ENCODE measurements at places on chromosomes 1 and 21.

- DNase-seq, result no peak
Observed at GRCh38 chr1:59419361-59420140, 122.7 kb downstream of the FGGY start.

DNA sequence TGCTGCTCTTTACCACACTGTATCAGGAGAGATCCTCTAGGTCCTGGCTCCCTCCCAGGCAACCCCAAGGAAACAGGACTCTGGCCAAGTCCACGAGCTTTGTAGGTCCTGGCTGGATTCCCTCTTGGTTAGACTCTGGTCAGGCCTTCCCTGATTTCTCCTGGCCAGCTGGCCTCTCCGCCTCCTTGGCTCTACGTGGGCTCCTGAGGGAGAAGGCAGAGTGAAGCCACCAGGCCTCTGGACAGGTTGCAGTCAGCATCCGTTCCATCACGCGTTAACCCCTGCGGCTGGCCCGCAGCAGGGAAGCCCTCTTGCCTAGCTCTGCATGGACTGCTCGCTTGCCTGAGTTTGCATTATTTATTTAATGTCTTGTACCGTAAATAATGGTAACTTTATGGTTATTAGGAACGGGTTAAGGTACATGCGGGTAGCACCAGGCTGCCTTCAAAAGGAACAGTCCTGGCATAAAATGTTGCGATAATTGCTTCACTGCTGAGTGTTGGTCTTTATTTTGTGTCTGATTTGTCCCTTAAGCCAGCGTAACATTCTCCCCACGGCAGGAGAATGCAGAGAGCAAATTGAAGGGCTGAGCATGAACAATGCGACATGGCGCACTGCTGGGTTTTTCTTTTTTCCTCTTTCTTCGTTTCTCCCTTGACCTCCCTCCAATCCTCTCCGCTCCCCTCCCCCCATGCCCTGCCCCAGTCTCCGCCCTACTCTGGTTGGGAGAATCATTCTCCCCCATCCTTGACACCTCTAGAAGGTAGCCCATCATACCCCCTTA lies 100.3 kb downstream of the RNF220 start:
- DNase-seq, result no peak

GRCh38 chr1:89302697-89303332 lies 30.2 kb upstream of the GBP5 start:
- no peak for DNase-seq

- DNase-seq, result no peak
Observed at GRCh38 chr21:45090966-45091365, 16.6 kb downstream of the ADARB1 start.

GRCh38 chr1:83500987-83501591 lies 497.8 kb downstream of the TTLL7 start:
- no peak for DNase-seq

DNA sequence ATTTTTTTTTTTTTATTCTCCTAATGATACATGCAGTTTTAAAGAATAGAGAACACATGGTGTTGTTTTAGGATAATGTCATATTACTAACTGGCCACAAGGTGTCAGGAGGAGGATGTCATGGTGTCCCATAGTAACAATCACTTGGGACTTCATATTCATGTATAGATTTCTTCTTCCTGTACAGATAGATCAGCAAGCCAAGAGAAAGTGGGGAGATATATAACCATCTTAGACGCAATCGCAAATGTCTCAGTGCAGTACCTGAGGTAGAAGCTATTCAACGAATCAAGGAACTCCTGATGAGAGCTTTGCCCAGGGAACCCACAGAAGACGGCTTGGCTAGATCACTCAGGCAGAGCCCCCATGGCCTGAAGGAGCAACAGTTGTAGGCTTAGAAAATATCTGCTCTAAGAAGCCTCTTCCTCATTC lies 12.3 kb downstream of the OR2T11 start:
- no peak for DNase-seq

DNA sequence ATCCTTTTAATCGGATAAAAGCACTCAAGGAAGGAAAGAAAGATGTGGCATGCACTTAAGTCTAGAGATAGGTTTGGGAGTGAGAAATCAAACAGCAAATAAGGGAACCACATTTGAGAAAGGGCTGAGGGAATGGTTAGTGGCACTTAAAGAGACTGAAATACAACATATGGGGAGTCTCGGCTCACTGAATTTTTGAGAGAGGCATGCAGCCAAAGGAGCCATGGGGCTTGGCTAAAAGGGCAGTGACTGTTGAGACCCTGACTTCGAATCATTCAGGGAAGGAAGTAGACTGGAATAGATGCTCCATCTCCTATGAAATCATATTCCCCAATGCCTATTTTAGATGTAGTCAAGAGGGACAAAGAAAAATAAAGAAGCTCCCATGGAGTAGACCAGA lies 58.3 kb upstream of the HAO2 start:
- DNase-seq, result no peak

- no peak for DNase-seq
Observed at GRCh38 chr1:164855716-164856329, 296.8 kb downstream of the PBX1 start.

- no peak for DNase-seq
Observed at GRCh38 chr1:25621876-25622275, 5.3 kb downstream of the MAN1C1 start.

GRCh38 chr1:31539329-31539728 lies 37.0 kb upstream of the TINAGL1 start:
- no peak for DNase-seq

DNA sequence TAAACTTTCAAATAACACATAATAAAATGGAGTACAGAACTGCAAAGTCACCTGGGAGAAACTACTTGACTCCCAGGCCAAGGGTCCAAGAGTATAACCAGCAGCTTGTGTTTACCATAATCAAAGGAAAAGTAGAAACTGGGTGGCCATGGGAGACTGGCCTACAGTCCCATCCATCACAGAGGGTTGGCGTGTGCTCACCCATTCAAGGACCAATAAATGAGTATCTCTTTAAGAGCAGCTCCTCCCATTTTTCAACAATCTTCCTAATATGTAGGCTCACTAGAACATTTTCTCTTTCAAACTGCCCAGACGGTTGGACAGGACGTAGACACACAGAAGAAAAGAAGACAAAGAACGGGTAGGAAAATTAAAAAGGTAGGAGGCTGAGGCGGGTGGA lies at the start of gene FMO3:
Gene FMO3, plus strand, starts transcription at position 302 of the 400 bp plus-strand sequence. CDS start 1,754 bp downstream, outside the sequence.
- DNase-seq, result no peak

DNA sequence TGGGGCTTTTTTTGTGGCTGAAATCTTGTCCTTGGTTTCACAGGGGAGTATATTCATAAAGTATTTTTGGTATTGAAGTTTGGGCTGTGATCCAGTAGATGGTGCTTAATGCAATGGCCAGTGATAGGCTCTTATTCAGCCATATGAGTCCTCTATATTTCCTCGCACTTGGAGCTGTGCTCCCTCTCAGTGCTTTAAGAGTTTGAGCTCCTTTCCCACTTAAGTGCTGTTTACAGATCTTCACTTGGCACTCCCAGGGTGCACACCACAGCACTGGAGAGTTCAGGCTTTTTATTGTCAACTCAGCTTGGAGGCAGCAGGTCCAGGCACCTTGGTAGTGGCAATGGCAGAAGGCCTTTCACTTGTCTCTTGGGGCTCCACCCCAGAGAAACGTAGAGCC lies 54.9 kb downstream of the DRAM2 start:
- no peak for DNase-seq

DNA sequence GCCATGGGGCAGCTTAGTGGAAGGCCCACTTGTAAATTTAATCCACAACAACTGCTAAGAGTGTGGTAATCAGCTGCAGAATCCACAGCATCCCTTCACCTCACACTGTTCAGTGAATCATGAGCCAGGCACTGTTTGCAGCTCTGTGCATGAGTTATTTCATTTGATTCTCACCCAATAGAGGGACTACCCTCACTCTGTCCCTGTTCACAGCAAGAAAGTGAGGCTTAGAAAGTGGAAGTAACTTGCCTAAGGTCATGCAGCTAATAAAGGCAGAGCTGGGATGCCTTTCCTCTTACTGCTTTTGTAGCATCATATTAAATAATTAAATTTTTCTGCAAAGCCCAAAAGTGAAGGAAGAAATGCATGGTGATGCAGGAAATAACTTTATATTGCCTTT lies 346.5 kb upstream of the PLD5 start:
- no peak for DNase-seq

GRCh38 chr1:228938537-228938901 lies 203.2 kb downstream of the RHOU start:
- no peak for DNase-seq

DNA sequence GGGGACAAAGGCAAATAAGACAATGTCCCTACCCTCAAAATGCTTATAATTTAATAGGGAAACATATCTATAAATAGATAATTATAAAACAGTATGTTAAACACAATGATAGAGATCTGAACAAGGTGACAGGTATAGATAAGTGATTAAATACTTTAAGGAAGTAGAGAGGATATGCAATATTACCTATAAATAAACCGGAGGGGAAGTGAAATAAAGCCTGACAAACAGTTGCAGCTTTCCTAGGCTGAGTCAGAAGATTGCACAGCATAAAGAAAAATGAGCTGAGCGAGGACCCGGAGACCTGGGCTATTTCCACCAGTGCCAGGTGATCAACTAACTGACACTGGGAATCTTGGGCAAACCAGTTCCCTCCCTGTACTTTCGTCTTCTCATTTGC lies 11.5 kb upstream of the PSRC1 start:
- DNase-seq, result no peak

GRCh38 chr1:92949937-92950817 lies 11.1 kb downstream of the DIPK1A start:
- DNase-seq, result no peak

DNA sequence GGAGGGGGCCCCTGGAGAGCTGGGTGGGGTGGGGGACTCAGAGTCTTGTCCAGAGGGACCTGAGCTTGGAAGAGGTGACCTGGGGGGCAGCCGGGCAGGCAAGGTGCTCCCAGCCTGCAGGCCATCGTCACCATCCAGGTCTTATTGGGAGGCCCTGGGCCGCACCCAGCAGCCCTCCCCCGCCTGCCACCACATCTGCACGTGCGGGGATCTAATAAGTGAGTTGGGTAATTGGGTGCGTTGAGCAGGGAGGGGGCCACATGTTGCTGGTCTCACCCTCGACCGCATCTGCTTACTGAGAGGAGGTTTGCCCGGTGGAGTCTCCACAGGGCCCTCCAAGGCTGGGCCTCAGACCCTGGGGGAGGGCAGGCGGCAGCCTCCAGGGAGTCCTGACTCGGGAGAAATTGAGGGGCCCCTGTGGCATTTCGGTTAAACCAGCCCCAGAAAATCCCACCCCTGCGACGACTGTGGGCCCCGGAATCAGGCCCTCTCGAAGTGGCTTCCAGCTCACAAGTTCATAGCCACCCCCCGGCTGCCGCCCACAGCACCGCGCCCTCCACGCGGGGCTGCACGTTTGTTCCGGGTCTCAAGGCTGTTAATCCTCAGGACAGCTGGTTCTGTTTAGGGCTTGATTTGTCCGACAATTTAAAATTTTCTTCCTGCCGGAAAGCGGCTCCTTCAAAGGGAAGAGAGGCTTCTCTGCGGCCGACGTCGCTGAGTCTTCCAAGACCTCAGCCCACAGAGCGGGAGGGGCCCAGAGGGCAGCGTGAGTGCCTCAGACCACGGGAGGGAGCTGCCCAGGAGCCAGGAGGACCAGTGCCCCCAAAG lies 14.7 kb upstream of the COL6A2 start:
- DNase-seq, result no peak

- no peak for DNase-seq
Observed at GRCh38 chr1:52613636-52614373, 11.6 kb downstream of the GPX7 start.

GRCh38 chr21:36134803-36135390 lies at the start of gene CBR3:
Gene CBR3 (plus strand): TSS chr21:36135079. CDS start chr21:36135193, 114 bp downstream.
- no peak for DNase-seq

DNA sequence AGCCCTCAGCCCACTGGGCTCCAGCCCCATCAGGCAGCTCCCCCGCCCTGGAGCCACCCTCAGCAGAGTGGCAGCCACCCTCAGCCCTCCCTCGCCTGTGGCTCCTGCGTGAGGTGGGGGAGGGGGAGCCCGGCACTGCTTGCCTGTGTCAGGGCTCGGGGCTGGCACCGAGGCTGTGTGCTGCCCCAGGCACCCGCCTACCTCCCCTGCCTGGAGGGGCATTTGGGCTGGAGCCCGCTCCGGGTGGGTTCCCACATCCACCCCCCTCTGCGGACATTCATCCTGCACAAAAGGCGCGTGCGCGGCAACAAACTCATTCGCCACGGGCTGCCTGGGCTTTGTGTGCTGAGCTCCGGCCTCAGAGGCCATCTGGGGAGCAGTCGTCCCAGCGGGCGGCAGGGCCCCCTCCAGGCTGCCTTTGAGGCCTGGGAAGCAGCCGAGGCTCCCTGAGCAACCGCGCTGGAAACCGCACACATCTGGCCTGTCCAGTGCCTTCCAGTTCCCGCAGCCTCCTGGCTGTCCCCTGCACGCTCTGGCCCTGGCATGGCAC lies 12.6 kb upstream of the TNFRSF14 start:
- no peak for DNase-seq

- no peak for DNase-seq
Observed at GRCh38 chr1:181101581-181102226, 13.2 kb downstream of the IER5 start.

DNA sequence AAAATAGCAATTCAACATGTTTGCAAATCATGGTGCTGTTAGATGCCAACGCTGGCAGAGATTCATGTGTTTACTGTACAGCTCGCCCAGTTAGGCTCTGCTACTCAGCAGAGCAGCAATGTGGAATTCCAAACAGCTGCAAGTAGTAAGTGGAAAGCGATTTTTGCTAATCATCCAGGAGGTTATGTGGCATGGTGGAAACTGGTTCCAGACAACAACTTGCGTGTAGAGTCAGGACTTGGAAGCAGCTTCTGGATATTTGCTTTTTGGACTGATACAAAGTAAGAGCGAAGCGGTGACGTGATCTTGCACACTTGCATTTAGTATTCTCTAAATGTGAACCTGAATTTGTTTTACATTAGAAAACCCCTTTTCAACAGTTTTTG lies 27.1 kb upstream of the HHAT start:
- no peak for DNase-seq

- no peak for DNase-seq
Observed at GRCh38 chr1:82503822-82504221, 703.1 kb downstream of the ADGRL2 start.

DNA sequence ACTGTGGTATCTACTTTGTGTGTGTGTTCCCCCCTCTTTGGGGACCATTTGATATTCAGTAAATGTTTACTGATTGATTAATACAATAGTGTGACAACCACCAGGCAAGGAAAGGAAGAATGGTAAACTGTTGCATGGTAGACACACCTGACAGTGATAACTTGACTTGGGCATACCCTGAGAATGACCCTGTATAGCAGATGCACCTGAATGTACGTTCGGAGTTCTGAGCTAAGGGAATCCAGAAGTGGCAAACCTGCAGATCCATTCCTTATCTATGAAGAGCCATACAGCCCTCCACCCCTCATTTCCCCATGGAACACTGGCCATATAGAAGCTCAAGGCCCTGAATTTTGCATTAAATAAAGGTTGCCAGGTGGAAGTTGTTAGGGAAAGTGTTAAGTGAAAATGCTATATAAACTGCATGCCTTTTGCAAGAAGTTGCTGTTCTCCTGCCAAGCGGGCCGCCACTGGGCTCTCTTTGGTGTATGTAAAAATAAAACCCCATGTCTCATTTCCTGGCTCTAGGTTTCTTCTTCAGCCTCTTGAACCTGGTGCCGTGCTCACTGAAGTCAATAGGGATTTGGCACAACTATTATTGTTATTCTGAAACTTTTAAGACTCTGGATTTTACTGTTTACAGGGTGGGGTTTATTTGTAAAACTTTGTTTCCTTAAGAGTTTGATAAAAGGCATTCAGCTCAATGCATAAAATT lies 32.6 kb upstream of the DENND1B start:
- no peak for DNase-seq
